ENCODE measurements at places on chromosomes 5 and 9.
A peak's percentile ranks its signal among the peaks of the same experiment; 100 is the strongest.

- no peak for DNase-seq
These were observed 534.4 kb downstream of the RAB3C start for GRCh38 chr5:59117320-59117719.

DNA sequence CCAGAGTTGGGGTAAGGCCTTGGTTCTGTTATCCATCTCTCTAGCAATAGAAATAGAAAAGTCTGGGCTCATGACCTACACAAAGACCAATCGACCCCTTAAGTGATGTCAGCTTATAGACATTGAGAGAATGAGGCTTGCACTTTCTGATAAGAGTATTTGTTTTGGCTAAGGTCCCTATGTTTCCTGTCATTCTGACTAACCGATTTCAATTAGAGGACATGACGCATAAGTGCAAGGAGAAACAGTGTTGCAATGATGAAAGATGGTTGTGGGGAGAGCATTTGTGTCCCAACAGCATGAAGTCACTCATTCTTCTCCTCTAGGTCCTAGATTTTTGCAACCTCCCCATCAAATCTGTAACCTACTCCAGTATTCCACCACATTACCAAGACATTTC, 255.1 kb downstream of the MAT2B start:
- no peak for DNase-seq

DNA sequence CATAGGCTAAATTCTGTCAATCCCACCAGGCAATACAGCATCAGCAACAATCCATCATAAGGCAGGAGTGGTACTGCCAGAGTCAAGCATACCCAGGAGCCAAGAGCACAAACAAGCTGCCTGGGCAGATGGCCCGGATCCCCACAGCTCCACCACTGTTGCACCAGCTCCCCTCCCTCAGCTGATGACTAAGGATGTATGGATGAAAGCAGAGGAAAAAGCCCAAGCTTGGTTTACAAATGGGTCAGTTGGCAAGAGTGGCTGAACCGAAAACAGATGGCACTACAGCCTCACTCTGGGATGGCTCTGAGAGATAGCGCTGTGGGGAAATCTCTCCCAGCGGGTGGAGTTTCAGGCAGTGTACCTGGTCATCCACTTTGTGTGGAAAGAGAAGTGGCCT, 29.4 kb downstream of the DROSHA start:
- no peak for DNase-seq

- no peak for DNase-seq
These were observed 183.4 kb downstream of the DMRT2 start for GRCh38 chr9:1233568-1233967.

- no peak for DNase-seq
These were observed 12.6 kb upstream of the TMEM38B start for GRCh38 chr9:105681724-105682123.

DNA sequence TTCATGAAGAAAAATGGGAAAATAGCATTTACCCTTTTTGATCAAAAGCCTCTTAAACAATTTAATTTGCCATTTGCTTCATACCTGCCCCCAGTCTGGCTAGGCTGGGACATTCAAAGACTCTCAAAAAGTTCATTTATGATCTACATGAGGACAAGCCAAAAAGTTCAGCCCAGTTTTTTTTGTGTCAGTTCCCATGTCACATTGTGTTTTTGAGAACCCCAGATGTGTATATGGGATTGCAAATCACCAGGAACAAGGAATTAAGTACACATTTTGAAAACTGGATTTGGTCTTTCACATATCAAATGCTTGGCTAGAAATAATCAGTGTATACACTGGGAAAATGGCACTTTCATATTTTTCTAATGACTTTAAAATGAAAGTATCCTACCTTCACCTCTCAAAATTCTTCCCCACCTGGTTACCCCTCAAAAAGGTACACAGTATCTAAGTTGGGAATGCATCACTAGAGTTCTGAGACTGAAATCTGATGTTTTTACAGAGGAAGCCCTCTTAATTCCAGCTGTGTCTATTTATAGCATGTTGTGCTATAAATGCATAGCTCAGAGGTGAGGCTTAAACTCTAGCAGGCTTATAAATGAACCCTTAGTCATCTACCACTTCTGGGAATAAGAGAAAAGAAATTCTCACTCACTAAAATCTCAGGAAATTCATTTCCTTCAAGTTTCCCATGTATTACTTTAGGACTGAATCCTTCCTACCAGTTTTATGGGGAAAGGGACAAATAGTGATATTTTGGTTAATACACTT, 9.3 kb downstream of the STOM start:
- no peak for DNase-seq

DNA sequence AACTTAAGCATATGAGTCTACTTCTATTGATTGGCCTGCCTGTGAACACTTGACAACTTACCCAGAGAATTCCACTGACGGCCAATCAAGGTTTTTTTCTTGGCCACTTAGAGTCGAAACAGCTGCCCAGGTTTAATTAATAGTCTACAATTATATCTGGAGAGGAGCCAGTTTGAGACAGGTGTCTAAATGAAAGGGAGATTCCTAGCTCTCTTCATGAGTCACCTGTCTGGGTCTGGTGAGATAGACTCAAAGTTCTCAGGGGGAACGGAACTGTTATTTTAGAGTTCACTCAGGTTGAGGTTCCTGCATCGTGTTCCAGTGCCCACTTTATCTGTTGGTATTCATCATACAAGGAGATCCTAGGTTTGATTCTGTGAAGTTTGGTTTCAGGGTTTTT, 111.0 kb downstream of the CD180 start:
- DNase-seq: no peak

DNA sequence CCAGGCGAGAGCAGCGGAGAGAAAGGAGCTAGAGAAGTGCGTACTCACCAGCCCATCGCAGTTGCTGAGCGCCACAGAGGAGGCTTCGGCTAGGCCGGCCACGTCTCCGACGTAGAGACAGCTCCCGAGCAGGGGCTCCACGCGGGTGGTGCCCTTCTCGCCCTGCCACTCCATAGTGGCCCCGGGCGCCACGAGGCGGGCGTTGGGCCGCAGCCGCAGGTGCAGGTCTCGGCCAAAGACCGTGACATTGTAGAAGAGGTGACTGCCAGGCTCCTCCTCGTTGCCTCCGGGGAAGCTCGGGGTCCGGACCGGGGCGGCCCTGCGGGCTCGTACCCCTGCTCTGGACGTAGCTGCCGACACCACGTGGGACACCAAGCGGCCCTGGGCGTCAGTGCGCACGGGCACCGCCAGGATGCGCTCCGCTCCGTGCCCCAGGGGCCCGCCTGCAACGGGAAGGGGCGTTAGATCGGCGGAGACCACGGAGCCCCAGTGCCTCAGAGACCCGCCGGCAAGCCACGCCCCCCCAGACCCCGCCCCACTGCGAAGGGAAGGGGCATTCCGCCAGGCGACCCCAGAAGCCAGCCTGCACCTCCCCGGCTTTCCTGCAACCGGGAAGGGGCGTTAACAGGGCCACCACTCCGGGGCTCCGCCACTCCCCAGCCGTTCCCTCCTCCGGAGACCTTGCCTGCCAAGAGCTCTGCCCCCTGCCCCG, 1.4 kb downstream of the ADAMTS2 start:
- no peak for DNase-seq

DNA sequence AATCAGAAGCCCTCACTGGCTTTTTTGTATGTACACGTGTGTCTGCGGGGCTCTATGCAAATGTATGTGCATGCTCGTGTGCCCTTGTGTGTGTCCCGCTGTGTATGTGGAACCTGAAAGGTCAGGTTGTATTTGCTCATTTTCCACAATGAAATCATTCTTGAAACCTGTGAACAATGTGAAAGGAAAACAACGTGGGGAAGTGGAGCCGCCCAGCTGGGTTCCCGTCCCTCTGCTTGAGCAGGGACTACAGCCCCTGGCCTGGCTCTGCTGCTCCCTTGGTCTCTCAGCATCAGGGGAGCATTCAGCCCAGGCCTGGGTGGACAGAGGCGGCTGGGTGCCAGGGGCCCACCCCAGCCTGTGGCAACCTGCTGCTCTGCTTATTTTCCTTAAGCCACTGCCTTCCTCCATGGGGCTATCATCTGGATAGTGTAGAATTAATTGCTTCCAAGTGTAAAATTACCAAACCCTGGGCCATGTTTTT, 3.0 kb downstream of the ECSCR start:
- no peak for DNase-seq

GRCh38 chr9:113915817-113916434, 39.8 kb downstream of the ZNF618 start:
- no peak for DNase-seq

DNA sequence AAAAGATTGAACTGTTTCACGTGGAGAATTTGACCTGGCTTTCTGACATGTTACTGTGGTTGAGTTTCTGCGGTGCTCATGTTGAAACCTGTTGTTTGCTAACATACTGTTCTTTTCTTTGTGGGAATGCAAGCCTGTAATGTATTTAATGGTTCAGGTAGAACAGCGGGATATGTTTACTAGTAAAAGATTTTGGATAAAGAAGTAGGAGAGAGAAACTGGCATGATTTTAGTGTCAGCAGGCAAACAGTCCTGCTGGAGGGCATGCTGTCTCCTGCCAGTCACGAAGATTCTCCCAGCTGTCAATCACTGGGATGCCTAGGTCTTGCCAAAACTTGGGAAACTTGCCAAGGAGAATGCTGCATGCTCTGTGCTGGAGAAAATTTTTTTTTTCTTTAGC, 263.5 kb downstream of the TAF11L14 start:
- DNase-seq: no peak

GRCh38 chr9:134660407-134660806, 18.8 kb downstream of the COL5A1 start:
- no peak for DNase-seq

DNA sequence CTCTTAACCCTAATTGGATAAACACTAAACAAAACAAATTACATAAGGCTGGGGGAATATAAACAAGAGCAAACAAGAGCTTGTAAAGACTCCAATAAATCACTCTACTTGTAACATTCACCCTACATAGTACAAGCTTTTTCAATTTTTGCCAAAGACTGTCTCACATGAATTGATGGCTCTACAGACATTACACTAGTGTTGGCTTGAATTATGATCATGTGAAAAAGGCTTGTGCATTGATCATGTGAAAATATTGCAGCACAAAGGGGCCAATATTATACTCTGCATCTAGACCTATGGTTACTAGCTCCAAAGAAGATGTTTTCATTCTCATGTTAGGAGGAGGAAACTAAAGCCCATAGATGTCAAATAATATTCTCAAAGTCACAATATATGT, 212.6 kb downstream of the MCTP1 start:
- no peak for DNase-seq

GRCh38 chr5:67202828-67203227, 6.2 kb upstream of the CD180 start:
- DNase-seq: no peak

GRCh38 chr9:128903871-128904620, 16.7 kb upstream of the PHYHD1 start:
- DNase-seq: no peak

- DNase-seq: no peak
These were observed 6.0 kb downstream of the ISL1 start for GRCh38 chr5:51389288-51389576.

DNA sequence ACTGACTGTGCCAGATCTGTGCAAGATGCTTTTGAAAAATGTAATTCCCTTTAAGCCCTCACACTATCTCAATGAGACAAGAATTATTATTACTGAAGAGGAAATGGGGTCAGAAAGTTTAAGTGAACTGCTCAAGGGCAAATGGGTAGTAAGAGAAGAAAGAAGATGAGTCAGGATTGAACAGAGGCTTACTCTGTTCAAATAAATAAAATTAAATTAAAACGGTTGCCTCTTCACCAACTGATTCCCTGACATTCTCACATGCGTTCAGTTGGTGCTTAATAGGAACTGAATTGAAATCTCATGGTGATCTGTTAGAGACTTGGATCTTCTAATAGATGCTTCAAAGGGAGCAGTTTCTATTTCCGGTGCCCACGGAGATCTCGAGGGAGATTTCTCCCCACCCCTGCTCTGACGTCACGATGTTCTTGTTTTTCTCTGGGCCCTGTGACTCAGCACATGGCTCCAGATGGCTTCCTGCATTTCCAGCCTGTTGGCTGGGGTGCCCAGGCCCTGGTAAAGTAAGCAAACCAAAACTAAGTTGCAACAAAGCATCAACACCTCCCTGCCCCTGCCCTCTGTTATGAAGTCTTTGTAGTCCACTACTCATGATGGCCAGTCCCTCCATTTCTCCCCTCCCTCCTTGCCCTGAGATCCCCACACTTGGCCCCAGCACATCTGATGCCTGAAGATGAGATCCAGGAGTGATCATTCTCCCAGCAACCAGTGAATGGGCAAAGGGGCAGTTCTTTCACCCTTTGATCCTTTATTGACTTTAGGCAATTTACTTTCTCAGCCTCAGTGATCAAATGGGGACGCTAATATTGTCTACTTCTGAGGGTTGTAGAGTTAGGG, 106.1 kb upstream of the CPEB4 start:
- peak; percentile 45 for DNase-seq

DNA sequence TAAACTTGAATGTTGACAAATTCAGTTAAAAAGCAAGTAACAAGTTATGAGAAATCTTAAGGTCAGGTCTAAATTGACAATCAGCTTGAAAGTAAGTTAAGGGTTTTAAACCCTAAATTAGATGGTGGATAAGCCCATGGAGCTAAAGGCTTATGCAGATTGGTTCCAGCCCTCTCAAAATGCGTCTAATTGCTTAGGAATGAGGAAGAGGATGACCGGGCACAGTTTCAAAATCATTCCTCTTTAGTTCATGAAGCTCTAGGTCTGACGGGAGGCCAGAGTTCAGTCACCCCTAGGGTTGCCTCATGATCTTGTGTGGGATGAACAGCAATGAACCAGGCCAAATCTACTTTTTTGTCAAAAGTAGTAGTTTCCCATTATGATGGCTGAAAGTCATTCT, 75.4 kb downstream of the SLC38A9 start:
- no peak for DNase-seq

GRCh38 chr5:59193616-59194319, 610.9 kb downstream of the RAB3C start:
- DNase-seq: no peak

- DNase-seq: no peak
These were observed 2.6 kb downstream of the ZNF79 start for GRCh38 chr9:127426756-127427155.

- no peak for DNase-seq
These were observed 74.3 kb downstream of the AMBP start for GRCh38 chr9:114003758-114004157.

DNA sequence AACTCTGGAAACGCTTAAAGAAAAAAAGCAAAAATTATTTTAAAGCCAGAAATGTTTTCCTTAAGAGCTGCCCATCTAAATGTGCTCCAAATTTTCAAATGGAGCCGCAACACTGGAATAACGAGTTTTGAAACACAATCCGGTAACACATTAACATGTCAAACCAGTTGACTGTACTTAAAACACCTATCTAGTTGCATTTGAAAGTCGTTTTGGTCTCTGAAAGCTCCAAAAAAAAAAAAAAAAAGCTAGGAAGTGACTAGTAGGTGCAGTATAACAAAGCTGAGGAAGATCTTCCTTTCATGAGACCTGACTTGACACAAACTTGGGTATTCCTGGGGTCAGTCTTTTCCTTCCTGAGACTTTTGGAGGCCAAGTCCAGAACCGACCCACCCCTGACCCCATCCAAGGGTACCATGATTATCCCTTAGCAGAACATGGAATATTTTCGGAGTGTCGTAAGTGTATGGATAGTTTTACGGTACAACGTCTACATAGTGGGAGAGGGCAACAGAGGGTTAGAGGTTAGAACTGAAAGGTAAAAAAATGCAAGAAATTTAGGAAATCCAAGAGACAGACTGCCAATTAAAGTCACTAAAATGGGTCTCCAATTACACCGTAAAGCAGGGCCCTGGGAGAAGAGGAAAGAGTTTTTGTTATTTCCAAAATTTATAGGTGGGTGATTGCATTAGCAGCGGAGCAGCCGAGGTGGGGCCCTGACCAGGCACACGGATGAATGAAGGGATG, 812 bp downstream of the CETN3 start:
- DNase-seq: no peak

- DNase-seq: no peak
These were observed 5.2 kb downstream of the GABRP start for GRCh38 chr5:170788626-170789304.
